ENCODE measurements at places on chromosomes 2 and 18.

- DNase-seq, result no peak
Measured at GRCh38 chr2:159202568-159203071, 83.9 kb downstream of the WDSUB1 start.

- peak; percentile 85 for DNase-seq
Measured at GRCh38 chr2:105037572-105038382, at the start of gene MRPS9. MRPS9 (plus strand) TSS chr2:105038069; CDS start chr2:105038093, 24 bp downstream.

- no peak for DNase-seq
Measured at GRCh38 chr2:26316041-26316440, 29.9 kb upstream of the SELENOI start.

DNA sequence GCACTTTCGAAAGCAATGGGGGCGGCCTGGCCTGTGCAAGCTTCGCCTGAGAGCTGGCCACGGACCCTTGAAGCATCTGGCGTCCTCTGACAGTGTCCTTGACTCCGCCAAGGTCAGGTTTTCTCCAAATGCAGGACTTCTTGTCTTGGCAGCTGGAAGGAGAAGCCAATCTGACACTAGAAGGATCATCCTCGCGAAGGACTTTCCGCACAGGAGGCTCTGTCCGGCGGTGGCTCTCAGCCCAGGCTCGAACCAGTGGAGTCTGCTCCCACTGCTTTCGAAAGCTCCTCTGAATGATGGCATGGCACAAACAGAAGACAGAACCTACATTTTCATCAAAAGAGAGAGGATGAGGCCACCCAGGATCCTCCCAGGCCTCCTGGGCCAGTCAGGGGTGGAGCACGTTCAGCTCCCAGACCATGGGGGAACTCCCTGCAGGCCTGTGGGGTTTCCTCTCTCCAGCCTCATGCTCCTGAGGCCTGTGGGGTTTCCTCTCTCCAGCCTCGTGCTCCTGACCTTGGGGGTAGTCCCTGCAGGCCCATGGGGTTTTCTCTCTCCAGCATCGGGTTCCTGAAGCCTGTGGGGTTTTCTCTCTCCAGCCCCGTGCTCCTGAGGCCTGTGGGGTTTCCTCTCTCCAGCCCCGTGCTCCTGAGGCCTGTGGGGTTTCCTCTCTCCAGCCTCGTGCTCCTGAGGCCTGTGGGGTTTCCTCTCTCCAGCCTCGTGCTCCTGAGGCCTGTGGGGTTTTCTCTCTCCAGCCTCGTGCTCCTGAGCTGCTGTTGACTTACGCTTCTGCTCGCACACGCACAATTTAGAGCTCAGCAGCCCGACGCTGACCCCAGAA lies 396.5 kb upstream of the SALL3 start:
- no peak for DNase-seq

DNA sequence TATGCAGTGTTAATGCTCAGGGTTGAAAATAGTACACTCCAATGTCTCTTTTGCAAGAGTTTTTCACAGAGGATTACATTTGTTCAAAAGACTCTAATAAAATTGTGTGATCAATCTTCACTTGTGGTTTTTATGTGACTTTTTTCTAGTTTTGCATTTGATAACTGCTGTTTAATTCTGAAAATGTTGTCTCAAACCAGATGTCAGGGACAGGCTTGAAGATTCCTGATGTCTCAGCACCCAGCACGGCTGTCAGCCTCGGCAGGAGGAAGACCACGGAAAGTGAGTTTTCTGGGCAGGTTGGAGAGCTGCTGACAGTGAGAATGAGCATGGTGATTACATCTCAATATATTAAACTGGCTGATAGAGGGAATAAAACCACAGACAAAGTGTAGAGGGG lies 9.1 kb downstream of the SOX11 start:
- no peak for DNase-seq

- peak; percentile 72 for DNase-seq
Measured at GRCh38 chr18:79400091-79400590, 4.4 kb downstream of the NFATC1 start.

DNA sequence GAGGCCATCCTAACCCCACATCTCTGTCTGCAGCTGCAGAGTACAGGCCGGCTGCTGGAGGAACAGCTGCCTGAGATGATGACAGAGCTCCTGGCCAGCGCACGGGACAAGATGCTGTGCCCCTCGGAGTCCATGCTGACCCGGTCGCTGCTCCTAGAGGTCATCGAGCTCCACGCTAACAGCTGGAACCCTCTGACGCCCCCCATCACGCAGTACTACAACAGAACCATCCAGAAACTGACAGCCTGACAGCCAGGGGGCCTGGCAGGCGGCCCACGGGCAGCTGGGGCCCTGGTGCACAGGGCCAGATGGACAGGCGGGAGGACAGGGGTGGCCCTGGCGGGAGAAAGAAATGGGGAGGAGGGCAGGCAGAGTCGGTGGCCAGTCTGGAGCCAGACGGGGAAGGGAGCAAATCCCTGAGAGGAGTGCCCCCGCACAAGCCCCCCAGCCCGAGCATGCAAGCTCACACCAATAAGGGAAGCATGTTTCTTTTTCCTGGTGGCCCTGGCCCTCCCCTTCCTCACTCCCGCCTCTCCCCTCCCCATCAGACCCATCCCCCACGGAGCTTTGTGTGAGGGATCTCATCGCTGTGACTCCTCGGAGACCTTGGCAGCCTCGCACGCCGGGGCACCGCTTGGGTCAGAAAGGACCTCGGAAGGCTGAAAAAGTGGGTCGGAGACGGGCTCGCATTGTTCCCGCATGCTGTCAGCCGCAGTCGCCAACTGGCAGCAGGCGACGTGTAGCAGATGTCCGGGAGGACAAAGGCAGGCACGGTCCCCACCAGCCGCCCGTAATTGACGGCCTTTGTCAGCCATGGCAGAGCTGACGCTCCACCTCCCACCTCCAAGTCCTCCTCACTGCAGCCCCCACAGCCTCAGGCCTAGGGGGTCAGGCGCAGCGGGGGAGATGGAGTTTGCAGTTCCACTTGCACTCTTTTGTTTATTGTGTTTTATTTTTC lies 91.2 kb downstream of the SMAD7 start:
- DNase-seq, result no peak

GRCh38 chr2:96408616-96409015 lies 73.0 kb downstream of the NCAPH start:
- no peak for DNase-seq

DNA sequence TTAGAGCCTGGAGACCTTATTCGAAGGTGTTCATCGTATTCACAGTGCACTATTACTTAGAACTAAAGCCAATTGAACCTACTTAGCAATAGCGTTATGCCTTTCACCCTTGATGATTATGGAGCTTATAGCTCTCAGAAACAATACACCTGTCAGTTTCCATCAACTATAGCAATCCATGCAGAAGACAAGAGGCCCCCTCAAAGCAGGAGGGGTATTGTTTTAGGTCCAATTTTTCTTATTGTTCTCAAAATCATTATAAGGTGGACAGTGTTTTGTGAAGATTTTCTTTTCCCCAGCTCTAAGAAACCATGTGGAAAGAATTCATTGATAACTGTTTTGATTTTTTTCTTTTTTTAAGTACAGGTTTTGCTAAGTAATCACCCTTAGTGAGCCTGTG lies 135.5 kb downstream of the MEIS1 start:
- DNase-seq, result no peak

- no peak for DNase-seq
Measured at GRCh38 chr2:220767591-220768255, 804.4 kb downstream of the EPHA4 start.

GRCh38 chr2:161421686-161422085 lies 5.6 kb downstream of the TBR1 start:
- DNase-seq, result no peak

DNA sequence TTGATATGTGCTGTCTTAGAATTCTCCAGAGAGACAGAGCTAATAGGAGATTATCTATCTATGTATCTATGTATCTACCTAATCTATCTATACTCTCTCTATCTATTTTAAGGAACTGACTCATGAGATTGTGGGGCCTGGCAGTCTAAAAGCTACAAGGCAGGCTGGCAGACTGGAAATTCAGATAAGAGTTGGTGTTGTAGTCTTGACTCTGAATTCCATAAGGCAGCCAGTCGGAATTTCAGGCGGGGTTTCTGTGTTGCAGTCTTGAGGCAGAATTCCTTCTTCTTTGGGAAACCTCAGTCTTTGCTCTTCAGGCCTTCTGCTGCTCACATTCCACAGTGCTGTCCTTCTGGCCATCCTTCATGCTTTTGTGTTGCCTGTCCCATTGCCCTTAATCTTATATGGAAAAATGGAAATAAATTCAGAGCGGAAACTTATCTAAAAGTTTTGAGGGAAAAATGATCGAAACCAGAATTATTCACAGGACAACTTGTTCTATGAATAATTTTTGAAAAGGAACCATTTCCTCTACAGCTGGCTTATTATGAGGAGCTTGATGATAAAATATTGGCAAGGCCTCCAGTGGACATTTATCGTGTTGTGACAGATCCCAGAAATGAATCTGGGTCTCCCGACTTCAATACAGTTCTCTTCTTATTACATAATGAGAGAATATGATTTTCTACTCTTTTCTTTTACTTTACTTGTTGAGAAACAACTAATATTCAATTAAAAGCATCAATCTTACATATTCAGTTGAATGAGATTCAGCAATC lies 10.8 kb downstream of the IL1RL1 start:
- DNase-seq, result no peak

DNA sequence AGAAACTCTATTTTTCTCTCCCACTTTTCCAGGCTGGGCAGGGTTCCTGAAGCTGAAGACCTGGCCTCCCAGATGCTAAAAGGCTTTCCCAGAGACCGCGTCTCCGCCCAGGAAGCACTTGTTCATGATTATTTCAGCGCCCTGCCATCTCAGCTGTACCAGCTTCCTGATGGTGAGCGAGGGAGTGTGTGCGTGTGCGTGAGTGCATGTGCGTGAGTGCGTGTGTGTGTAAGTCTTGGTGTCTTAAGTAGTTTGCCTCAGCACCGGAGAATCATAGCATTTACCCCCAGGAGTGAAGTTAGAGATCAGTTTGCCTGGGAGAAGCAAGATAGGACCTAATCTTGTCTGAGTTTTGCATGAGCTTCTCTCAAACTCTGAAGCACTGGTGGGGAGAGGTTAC lies 73.7 kb downstream of the CDK15 start:
- no peak for DNase-seq

DNA sequence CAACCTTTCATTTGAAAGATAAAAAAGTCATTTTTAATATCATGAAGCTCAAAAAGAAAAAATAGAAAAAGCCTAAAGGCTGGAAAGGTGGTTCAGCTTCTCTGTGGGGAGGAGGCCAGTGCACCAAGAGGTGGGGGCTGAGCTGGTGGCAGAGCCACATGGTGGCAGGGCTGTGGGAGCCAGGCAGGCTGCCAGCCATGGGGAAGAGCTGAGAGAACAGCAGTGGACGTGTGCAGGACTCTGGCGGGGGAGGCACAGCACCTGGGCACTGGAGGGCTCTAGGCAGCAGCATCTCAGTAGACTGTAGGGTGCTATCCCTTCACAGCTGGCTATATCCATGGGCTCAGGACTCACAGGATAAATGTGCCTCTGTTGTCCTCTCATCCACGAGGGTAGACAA lies 47.8 kb downstream of the STK25 start:
- DNase-seq, result no peak

DNA sequence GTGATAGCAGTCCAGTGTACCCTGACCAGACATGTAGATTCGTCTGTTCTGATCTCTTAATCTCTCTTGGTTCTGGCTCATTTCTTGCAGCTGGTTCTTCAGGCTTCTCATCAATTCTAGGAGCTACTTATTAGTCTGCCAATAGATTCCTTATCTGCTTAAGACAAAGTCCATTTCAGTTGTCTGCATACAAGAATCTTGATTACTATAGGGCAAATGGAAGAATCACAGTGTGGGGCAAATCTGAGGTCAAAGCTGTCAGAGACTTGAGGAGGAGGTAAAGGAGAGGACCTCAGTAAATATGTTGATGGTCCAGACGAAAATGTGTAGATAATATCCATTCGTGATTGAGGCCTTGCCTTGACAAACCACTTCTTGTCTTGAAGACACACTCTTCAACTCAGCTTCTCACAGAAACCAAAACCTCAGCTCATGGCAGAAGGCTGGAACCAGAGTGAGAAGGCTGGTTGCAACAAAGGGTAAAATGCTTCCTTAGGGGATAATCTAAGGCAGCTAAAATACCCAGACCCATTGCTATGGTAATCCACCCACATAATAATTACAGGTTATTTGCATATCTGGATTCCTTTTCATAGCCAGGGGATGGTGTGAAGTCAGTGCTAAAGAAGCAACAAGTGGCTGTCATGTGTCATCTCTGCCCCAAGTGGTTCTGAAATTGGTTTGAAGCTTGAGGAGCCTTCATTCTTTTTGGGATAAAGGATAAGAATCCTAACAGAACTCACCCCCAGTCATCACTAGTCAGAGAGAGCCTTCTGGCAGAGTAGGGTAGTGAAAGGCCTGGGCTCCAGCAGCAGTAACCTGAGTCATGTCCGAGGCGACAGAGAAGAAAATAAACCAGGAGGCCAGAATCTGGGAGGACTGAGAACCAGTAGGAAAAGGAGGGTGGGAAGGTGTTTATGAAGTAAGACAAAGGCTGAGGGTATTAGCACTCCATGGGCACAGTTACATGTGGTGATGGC lies 29.2 kb upstream of the PELI1 start:
- no peak for DNase-seq

DNA sequence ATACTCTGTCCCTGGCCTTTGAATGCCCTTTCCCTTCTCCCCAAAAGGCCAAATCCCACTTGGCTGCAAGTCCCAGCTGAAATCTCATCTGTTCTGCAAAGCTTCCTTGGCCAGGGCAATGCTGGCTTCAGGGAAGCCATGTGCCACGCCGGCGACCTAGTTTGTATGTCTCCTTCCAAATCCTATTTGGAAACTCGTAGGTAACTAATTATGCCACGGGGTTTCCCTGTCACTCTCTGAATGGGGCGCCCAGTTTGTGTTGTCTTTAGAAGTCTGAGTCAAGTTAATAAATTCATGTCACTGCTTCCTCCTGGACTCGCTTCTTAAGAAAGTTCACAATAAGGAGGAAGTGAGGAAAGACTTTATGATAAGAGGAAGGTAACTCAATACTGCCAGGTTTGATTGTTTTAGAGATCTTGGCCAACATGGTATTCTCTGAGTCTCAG lies 19.1 kb downstream of the FHL2 start:
- no peak for DNase-seq

DNA sequence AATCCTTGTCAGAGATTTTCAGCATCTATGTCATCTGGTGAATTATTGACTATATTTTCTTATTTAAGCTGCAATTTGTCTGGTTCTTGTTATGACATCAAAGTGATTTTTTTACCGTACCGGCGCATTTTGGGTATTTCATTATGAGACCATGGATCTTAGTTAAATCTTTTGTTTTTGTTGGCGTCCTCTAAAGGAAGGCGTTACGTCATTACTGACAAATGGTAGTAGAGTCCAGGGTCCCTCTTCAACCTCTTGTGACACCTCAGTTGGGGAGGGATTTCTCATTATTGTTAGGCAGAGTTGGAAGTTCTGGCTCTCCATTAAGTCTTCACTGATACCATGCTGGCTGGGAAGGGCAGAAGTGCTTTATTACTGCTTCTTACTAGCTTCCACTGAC lies 175.8 kb upstream of the MMADHC start:
- no peak for DNase-seq
